HCT116 (cell line): ENCODE measurements at places on chromosomes 6 and 20. TPM values are rescaled to one million over a fixed set of nuclear protein-coding genes. Genes with fewer than 3 reads are reported as not detected.

The SLC22A3 gene
- 0.07 TPM for total RNA-seq

The ADGRF1 gene
- 39.6 TPM for total RNA-seq

The HLA-DRB5 gene
- not detected for total RNA-seq

The RBPJL gene
- not detected for total RNA-seq

The HLA-G gene
- total RNA-seq = not detected

The RCAN2 gene
- total RNA-seq = 0.57 TPM

- no peak for DNase-seq
- peaks cover 12% of the 10 kb centered on the region; the same call in 1 of the 2 replicates for H3K4me1 ChIP-seq
- no peak overlapping the region for H3K4me3 ChIP-seq
- no peaks in the 10 kb centered on the region for H3K36me3 ChIP-seq
- H3K27ac ChIP-seq = no peak overlapping the region
Observed at GRCh38 chr20:13251106-13251903, 30.2 kb downstream of the ISM1 start.

- H3K27ac ChIP-seq = peak overlapping the region; percentile 72; the same call in 1 of the 2 replicates
- peaks cover 11% of the 10 kb centered on the region for H3K4me1 ChIP-seq
- DNase-seq = no peak
Observed at GRCh38 chr6:83192456-83192855, 609 bp downstream of the PGM3 start.

- no peak overlapping the region for H3K27ac ChIP-seq
- H3K4me1 ChIP-seq = peaks cover 29% of the 10 kb centered on the region
- DNase-seq = no peak
Observed at GRCh38 chr6:33163540-33163939, 28.7 kb downstream of the COL11A2 start.

- H3K27ac ChIP-seq = no peak overlapping the region
- DNase-seq = no peak
- no peaks in the 10 kb centered on the region for H3K36me3 ChIP-seq
- H3K4me1 ChIP-seq = no peaks in the 10 kb centered on the region
- no peak overlapping the region for H3K4me3 ChIP-seq
Observed at GRCh38 chr6:72861059-72861458, 239.2 kb downstream of the KCNQ5 start.

GRCh38 chr6:146347690-146348089 is 195.9 kb upstream of the RAB32 start:
- no peak overlapping the region for H3K4me3 ChIP-seq
- no peaks in the 10 kb centered on the region for H3K27me3 ChIP-seq
- no peaks in the 10 kb centered on the region for H3K4me1 ChIP-seq
- no peaks in the 10 kb centered on the region for H3K36me3 ChIP-seq
- no peak for DNase-seq
